ENCODE measurements at places on chromosomes 6 and 20.

DNA sequence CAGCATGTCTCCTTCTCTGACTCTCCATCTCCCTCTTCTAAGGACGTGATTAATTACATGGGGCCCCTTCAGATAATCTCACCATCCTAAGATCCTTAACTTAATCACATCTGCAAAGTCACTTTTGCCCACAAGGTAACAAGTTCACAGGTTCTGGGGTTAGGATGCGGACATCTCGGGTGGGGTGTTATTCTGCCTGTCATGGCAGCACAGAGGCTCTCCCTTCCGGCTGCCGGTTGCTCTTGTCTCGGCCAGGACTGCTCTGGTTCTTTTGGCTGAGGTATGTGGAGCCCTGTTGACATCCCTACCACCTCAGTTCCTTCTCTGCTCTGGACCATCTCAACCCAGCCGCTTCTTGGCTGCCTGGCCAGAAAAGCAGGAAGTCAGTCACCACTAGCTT is 4.2 kb upstream of the CST11 start:
- DNase-seq = no peak

GRCh38 chr6:137471986-137472385 is 22.2 kb downstream of the OLIG3 start:
- DNase-seq = no peak

GRCh38 chr6:90374201-90374600 is 77.6 kb upstream of the BACH2 start:
- no peak for DNase-seq

DNA sequence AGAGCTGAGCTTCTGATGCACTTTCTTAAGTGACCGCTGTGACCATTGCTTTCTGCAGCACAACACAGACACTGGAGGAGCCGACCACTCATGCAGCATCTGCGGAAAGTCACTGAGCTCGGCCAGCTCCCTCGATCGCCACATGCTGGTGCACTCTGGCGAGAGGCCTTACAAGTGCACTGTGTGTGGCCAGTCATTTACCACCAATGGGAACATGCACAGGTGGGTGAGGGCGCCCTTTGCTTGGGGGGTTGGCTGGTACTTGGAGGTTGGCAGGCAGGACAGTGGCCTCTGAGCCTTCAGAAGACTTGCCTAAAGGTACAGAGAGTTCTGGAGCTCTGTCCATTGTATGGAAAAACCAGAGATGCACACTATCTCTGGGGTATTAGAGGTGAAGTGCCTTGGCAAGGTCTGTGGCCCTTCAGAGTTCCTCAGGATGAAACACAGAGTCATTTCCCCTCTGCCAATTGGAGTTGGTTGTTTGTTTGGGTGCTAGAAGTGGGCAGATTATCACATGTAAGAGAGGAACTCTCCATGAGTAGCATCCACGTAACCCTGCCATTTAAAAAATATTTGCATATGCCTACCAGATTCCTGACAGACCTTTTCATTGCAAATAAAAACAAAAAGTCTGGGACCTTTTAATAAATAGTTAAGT is 81.5 kb downstream of the RREB1 start:
- no peak for DNase-seq

GRCh38 chr6:42428326-42429041 is 23.2 kb downstream of the TRERF1 start:
- DNase-seq = no peak

DNA sequence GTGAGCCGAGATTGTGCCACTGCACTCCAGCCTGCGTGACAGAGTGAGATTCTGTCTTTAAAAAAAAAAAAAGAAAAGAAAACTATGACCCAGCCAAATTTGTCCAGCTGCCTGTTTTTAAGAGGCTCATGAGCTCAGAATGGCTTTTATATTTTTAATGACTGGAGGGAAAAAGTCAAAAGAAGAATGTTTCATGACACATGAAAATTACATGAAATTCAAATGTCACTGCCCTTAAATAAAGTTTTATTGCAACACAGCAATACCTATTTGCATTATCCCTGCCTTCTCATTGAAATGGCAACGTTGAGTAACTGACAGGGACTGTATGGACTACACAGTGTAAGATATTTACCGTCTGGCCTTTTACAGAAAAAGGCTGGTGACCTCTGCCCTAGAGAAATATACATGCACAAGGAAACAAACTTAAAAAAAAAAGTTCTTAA is 11.4 kb downstream of the SENP6 start:
- DNase-seq = no peak

DNA sequence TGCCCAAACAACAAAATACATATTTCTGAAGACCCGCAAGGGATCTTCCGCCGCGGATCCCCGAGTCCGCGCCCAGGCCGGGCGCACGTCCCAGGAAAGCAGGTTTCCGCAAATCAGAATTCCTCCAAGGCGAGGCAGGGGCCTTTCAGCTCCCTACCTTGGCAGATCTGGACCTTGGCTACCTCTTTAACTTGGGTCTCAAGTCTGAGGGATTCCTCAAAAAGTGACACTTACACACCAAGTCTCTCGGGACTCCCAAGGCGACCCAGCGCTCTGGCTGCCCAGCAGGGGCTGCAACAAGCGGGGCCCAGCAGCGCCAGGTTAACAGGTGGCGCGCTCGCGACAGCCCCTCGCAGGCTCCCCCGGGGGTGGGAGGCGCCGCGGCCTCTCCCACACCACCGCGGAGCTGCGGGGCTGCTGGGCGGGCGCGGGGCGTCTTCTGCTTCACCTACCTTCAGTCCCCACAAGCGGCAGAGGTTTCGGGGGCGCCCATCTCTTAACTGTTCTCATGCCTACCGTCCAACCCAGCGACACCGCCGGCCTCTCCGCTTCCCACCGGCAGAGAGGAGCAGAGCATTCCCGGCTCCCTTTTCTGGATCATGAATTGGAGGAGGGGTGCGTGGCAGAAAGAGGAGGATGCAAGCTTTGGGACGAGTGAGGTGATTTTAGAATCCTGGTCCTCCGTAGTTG is 414 bp downstream of the SIM1 start:
- DNase-seq = no peak

GRCh38 chr20:61775423-61775822 is 290.3 kb downstream of the TAF4 start:
- no peak for DNase-seq

Data from HL-60 (cell line).